ENCODE measurements at places on chromosomes 12 and 14.

GRCh38 chr12:27133022-27133590 is 50.7 kb upstream of the C12orf71 start:
- DNase-seq, result no peak

GRCh38 chr12:60263161-60263560 is 667.3 kb downstream of the SLC16A7 start:
- no peak for DNase-seq

GRCh38 chr14:79568594-79568993 is 642.7 kb downstream of the DIO2 start:
- no peak for DNase-seq

DNA sequence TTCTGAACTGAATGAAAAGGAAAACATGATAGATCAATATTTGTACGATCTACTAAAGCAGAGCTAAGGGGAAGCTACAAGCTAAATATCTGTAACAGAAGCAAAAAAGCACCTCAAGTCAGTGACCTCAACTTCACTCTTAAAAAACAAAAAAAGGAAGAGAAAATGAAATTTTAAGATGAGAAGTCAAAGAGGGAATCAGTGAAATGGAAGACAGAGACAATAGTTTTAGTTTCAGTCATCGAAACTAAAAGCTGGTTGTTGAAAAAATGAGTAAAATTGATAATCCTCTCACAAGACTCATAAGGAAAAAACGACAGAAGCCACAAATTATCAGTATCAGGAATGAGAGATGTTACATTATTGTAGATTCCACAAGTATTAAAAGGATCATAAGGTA is 11.9 kb upstream of the SLC2A13 start:
- DNase-seq, result no peak

GRCh38 chr14:106436310-106436905 is 910.0 kb downstream of the TMEM121 start:
- no peak for DNase-seq

GRCh38 chr14:68947802-68948201 is 31.3 kb downstream of the ACTN1 start:
- DNase-seq, result no peak

- DNase-seq, result no peak
These were observed 76.3 kb upstream of the NOS1 start for GRCh38 chr12:117437516-117438255.

GRCh38 chr12:5206401-5207175 is 162.9 kb downstream of the KCNA5 start:
- DNase-seq, result no peak

All from ascending aorta (tissue), 2 donors.